ENCODE measurements at places on chromosomes 7 and 10.
A peak's percentile ranks its signal among the peaks of the same experiment; 100 is the strongest.

DNA sequence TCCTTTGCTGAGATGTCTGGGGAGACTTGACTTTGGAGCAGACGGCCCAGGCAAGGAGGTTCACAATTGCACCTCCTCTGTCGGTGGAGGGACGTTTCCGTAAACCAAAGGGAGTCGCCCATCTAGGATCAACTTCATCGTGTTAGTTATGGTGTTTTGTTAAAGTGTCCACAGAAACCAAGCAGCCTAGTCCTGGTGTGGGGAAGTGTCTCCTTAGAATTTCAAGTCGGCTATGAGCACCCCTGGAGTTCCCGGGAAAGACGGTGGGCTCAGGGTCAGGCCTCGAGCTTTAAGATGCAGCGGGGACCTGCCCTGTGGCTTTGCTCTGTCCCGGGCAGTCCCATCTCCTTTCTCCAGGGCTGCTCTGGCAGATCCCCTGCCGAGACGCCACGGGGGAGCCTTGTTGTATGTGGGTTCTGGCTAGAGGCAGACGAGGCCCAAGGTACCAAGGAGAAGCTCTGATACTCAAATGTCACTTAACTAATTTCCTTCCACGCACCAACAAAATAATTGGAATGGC is 319.2 kb downstream of the ADARB2 start:
- no peak for DNase-seq

- no peak for DNase-seq
Observed at GRCh38 chr7:27409776-27410175, 167.2 kb downstream of the EVX1 start.

GRCh38 chr7:124940306-124940705 is 10.7 kb upstream of the POT1 start:
- no peak for DNase-seq

- peak; percentile 36 for DNase-seq
Observed at GRCh38 chr7:38222481-38223096, 44.5 kb downstream of the STARD3NL start.

- DNase-seq: peak; percentile 62
Observed at GRCh38 chr7:77651575-77652162, 44.6 kb upstream of the RSBN1L start.

- DNase-seq: no peak
Observed at GRCh38 chr7:141889321-141889720, 26.9 kb upstream of the OR9A4 start.

DNA sequence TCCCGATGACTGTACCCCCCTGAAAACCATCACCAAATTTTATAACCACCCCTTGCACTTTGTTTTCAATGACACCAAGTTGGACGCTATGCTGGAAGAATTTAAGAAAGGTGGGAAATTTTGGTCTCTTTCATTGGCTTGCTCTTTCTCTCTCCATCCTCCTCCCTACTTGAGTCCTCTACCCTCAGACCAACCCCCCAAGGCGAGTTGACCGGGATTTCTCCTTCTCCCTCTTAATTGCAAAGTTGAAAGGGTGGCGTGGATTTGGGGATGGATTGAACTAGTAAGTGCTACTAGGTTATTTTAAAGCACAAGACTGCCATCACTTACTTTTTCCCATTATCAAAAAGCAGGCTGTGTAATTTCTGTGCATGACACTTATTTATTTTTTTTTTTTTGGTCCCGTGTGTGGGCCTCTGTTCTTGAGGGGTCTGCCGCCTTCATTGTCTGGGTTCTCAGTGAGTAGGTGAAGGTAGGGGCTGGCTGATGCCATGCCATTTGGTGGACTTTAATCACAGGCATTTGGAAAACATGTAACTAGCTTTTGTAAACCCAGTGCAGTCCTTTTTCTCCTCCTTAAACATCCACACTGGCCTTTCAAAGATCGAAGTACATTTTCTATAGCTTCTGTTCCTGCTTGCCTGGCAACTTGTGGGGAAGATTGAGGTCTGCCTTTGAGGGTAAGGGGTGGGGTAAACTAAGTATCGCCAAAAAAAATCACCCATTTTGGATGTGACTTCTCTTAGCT is 2.1 kb downstream of the CNNM2 start:
- no peak for DNase-seq

DNA sequence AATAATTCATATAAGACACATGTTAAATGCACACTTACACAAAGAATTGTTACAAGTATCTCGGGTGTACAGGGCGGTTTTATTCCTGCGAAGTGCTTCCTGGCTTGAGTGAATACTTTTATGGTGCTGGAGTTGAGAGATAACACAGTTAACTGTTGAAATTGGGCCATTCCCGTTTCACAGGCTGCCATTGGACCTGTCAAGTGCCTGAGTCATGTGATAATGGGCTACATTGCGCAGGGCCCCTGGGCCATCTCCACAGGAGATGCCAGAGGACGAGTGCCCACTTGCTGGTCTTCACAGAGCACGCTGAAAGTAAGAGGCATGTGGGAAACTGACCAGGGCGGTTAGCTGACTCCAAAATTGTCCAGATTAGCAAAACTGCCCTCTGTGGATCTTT is 4.8 kb downstream of the FBH1 start:
- no peak for DNase-seq
